ENCODE measurements at places on chromosomes 7 and 10.

DNA sequence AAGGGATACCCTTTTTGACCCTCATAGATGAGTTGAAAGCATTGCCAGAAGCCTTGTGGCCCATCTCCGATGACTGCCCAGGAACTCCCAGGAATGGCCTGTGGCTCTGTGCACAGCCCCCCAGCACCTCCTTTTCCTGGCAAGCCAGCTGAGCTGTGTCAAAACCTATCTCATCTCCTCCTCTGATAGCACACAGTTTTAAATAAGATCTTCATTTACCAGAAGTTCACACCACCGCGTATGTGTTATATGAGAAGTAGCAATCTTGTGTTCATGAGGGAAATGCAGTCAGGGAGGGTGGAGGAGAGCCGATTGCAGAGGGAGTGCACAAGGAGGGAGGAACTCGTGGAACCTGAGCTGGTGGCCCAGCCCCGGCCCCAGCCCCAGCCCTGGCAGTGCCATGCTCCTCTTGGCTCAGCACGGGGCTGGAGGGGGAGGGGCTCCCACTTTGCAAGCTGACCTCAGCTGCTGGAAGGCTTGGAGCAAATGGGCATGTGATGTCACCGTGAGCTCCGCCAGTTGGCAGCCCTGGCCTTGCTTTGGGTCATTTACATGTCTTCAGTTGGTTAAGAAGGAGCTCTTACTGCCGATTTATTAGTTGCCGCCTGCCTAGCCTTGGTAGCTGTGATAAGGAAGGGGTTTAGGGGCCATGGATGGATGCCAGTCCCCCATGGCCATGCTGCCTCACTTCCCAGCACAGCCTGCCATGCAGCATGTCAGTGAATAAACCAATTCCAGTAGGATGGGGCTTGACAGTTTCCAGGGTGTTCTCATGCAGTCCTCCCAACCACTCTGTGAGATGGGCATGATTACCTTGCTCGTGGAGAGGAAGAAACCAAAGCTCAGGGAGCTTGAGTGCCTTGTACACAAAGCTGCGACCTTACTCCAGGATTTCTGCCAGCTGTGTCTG is 20.0 kb downstream of the UNC5B start:
- no peak for DNase-seq

DNA sequence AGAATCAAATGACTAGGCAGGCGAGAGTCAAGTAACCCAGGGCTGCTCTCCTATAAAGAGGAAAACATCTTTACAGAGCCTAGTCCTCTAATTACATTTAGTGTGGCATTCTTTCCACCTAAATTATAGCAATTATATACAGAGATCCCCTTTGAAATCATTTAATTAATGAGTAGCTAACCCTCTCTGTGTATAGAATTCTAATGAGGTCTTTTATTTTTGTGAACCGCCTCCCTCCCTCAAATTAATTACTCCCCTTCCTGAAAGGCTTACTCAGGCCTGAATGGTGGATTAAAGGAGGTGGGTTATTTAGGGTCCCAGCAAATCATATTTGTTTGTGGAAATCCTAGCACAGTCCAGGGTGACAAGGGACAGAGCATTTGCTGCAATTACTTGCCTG is 551.8 kb downstream of the SORCS3 start:
- DNase-seq, result no peak

DNA sequence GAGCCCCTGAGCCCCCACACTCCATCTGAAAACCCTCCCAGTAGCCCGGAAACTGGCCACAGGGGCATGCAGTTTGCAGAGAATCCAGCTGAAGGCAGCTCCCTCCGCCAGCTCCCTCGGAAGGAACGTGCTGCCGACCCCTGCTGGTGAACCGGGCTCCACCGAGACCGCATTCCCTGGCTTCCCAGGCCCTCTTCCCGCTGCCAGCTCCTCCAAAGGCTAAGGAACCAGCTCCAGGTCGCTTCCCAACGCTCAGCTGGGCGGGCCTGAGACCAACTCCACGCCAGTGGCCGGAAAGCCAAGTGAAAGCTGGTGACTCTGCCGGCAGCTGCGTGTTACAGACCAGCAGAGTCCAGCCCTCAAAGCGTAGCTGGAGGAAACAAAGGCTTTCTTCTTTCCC is 35.8 kb downstream of the GPER1 start:
- DNase-seq, result no peak

DNA sequence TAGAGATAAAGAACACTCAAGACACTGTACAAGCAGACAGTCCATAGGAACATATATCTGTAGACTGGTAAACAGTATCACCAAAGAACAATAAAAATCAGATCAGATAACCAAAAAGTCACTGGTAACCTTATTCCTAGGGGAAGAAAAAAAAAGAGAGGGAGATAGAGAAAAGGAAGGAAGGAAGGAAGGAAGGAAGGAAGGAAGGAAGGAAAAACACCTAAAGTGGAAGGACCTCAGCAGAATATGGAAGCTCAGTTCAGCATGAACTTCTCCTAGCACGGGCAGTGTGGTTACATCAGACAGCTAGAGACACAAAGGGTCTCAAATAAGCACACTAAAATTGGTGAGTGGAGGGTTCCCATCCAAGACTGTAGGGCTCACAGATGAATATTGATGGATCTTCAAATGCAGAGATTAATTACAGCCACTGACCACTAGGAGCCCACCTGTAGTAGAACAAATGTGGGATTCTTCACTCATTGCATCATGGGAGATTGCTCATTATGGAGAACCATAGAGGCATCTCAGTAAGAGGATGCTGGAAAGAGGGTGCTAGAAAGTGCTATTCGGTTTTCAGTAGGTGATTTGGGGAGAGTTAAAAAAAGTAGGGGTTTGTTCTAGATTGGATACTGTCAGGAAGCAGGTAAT is 293.4 kb upstream of the C7orf33 start:
- no peak for DNase-seq

DNA sequence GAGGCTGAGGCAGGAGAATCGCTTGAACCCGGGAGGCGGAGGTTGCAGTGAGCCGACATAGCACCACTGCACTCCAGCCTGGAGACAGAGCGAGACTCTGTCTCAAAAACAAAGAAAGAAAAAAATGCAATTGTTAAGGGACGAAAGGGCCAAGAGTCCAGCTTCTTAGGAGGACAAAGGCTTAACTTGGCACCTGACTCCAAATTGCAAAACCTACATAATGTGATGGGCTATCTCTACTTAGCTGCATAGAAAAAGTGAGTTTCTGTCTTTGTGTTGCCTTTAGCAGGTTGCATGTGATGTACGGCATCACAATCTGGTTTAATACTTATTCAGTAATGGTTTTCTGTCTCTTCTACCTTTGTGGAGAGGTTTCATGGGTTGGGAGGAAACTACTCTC is 8.6 kb upstream of the MYO1G start:
- DNase-seq, result no peak

DNA sequence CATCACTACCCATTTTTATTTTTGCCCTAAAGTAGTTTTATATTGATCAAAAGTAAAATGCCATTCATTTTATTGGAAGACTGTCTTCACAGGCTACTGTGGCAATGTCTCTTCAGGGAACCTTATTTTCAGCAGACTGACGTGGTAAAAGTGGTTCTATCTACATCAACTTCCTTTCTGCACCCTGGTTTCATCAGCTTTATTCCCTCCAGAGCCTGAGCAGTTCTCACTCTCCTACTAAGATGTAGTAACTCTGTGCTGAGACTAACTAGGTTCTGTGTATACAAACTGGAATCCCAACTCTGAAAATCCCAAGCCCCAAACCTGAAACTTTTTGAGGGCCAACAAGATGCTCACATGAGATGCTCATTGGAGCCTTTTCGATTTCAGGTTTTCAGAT is 155.3 kb downstream of the SFMBT2 start:
- DNase-seq, result no peak

DNA sequence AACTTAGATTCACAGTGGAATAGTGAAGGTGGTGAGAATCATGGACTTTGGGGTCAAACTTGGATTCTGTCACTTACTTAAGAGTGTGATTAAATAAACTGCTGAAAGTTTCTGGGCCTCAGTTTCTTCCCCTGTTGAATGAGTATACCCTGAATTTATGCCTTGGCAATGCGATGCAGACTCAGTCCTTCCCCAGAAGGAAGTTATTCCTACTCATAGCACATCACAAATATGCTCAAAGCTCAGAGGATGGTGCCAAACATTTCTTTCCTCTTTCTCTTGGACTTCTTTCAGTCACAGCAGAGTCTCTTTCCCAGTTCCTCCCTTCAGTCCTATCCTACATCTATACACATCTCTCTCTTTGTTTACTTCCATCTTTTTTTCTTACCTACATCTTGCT is 45.1 kb downstream of the ASB4 start:
- no peak for DNase-seq

DNA sequence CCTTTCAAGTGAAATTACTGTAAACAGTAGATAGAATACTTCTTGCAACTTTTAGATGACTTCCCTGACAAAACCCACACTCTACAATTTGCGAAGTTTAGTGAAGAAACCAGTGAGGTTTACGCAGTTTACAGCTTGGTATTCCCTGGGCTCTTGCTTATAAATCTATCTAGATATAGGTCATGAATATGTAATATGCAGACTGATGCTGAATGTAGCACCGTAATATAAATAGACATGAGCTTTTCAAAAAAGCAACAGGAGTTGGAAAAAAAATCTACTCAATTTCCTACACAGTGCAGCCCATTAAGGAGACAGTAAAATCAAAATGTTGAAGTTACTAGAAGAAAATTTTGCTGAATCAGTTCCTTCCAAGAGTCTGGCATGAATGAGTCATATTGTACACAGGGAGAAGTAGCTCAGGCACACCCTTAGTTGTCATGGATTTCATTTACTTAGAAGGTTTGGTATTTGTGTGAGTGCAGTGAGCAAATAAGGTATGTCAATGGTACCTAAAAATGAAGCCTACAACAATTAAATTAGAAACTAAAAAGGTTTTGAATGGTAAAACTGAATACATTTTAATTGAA is 67.7 kb upstream of the NEUROD6 start:
- DNase-seq, result no peak

GRCh38 chr10:98407744-98408241 is 7.2 kb downstream of the PYROXD2 start:
- DNase-seq, result no peak

Measured in T-cell (primary cell).